ENCODE measurements at places on chromosomes 16 and 17. TPM values are rescaled to one million over a fixed set of nuclear protein-coding genes. Genes with fewer than 3 reads are reported as not detected.

GRB7 gene
- 0.60 TPM for total RNA-seq

ANKRD40CL gene
- total RNA-seq, result not detected

SLFN13 gene
- total RNA-seq, result 1.7 TPM

TPSAB1 gene
- total RNA-seq, result not detected

GGA2 gene
- total RNA-seq, result 18.8 TPM

IRX6 gene
- not detected for total RNA-seq

VAT1L gene
- total RNA-seq, result 0.08 TPM

ABR gene
- total RNA-seq, result 46.0 TPM

CTF1 gene
- total RNA-seq, result 0.23 TPM

ZNF423 gene
- 2.3 TPM for total RNA-seq

HYDIN gene
- total RNA-seq, result 0.12 TPM

KRTAP9-4 gene
- total RNA-seq, result not detected

KRTAP1-1 gene
- total RNA-seq, result not detected

PPP1R27 gene
- total RNA-seq, result 0.15 TPM

PLA2G10 gene
- not detected for total RNA-seq

GRIN2A gene
- under 0.01 TPM for total RNA-seq

PMP22 gene
- total RNA-seq, result 260 TPM

NAT9 gene
- 62.8 TPM for total RNA-seq

C16orf46 gene
- not detected for total RNA-seq

TBC1D3C gene
- total RNA-seq, result not detected

BAHCC1 gene
- 3.8 TPM for total RNA-seq

ITPRIPL2 gene
- 27.0 TPM for total RNA-seq

TBC1D3G gene
- not detected for total RNA-seq

CORO6 gene
- total RNA-seq, result 9.4 TPM

AOC3 gene
- total RNA-seq, result 0.23 TPM

LYZL6 gene
- total RNA-seq, result not detected

NOTUM gene
- 0.08 TPM for total RNA-seq

SCRN2 gene
- 44.1 TPM for total RNA-seq

GNGT2 gene
- total RNA-seq, result not detected

CA5A gene
- not detected for total RNA-seq

GPR179 gene
- not detected for total RNA-seq

NLE1 gene
- 16.4 TPM for total RNA-seq

WNT3 gene
- 0.59 TPM for total RNA-seq

MFSD11 gene
- total RNA-seq, result 18.6 TPM

DNAH9 gene
- total RNA-seq, result not detected

DNASE1 gene
- 34.2 TPM for total RNA-seq

ABCC6 gene
- 0.30 TPM for total RNA-seq

HS3ST3A1 gene
- 0.38 TPM for total RNA-seq

AATK gene
- 0.15 TPM for total RNA-seq

TM4SF5 gene
- total RNA-seq, result not detected

PLXDC1 gene
- 0.23 TPM for total RNA-seq

DBF4B gene
- 2.3 TPM for total RNA-seq

TSNAXIP1 gene
- 1.9 TPM for total RNA-seq

CDH16 gene
- total RNA-seq, result not detected

CBFA2T3 gene
- total RNA-seq, result not detected

CTRB1 gene
- total RNA-seq, result not detected

KCNJ16 gene
- total RNA-seq, result not detected

CHD9NB gene
- total RNA-seq, result 3.5 TPM

TBC1D3H gene
- not detected for total RNA-seq

ALDH3A1 gene
- total RNA-seq, result 2.6 TPM

RDM1 gene
- total RNA-seq, result 0.38 TPM

THOC6 gene
- total RNA-seq, result 17.2 TPM

TBKBP1 gene
- total RNA-seq, result 5.5 TPM

TMEM235 gene
- not detected for total RNA-seq

FDXR gene
- total RNA-seq, result 36.2 TPM

IRX3 gene
- total RNA-seq, result 2.0 TPM
